ENCODE measurements at places on chromosomes 7 and 10. TPM values are rescaled to one million over a fixed set of nuclear protein-coding genes. Genes with fewer than 3 reads are reported as not detected.

- no peak for DNase-seq
Observed at GRCh38 chr7:156353352-156353751, 287.2 kb upstream of the RNF32 start.

DNA sequence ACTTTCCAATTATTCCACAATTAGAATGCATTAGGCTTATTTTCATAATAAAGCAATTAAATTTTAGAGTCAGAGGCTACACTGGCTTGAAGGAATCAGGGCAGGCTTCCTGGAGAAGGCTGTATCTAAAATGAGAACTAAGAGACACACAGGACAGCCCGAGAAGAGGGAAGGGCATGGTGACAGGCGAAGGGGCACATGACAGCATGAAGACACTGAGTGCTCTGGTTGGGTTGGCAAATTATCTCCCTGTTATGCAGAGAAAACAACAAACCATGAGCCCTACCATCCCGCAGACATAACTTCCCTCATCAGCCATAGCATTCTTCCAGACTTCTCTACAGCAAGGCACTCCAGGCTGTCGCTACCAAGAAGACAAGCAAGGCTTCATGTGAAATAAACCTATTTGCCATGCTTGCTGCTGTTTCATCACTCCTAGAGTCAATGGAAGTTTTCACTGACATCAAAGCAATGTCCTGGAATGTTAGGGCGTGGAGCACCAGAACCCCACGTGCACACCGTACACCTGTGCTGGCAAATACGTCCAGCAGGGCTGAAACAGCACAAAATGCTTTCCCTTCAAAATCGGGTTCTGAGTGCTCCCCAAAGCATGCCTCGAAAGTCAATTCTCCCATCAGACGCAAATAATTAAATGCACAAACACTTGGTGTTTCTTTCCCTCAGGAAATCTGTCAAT is 21.3 kb downstream of the VOPP1 start:
- peak; percentile 63 for DNase-seq

DNA sequence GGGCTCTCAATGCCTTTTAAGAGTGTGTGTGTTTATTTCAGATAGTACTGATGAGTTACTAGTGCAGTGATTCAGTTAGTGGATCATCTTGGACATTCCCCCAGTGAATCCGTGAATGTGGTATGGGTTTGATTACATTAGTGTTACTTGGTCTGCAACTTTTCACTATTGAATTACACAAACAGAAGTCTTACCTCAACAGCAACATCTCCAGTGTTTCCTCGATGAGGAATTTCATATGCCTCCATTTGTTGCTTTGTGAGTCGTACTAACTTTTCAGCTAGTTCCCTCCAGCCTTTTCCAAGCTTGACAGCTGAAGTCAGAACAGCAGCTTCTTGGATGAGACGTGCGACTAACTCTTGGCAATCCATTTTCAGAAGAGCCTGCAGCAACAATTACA is 63.2 kb downstream of the MACC1 start:
- no peak for DNase-seq

- no peak for DNase-seq
Observed at GRCh38 chr10:56586461-56586891, 225.4 kb upstream of the ZWINT start.

DNA sequence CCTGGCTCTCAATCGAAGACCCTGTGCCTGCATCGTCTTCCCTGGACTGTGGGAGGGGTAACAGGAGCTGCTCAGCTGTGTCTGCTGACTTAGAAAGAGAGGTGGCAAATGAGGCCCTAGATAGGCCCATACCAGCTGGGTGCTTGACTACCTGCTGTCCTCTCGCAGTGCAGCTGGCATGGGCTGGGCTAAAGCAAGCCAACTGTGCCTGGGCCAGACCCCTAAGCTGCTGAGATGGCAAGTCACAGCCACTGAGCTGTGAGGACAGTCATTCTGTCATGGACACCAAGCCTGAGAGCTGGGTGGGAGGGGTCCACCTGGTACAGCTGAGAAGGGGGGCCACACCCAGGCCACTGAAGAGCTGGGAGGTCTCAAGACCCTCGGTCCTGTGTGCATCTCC is 45.8 kb upstream of the AQP1 start:
- no peak for DNase-seq

GRCh38 chr10:21022821-21023220 is 125.7 kb upstream of the NEBL start:
- DNase-seq, result no peak

DNA sequence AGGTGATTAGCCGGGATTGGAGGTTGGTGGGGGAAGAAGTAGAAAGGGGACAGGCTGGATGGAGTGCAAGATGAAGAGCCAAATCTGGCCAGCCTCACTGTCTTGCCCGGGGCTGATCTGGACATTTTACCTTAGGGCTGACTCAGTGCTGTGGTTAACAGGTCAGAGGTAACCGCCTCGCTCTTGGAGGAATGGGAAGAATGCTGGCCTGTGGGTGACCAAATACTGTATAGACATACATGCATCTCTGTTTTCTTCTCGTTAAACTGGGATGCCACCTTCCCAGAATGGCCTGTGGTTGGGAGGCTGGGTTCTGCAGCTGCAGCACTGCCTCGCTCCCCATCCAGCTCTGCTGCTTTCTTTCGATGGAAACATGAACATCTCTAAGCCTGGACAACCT is 120.0 kb downstream of the SEC23IP start:
- peak; percentile 48 for DNase-seq

DNA sequence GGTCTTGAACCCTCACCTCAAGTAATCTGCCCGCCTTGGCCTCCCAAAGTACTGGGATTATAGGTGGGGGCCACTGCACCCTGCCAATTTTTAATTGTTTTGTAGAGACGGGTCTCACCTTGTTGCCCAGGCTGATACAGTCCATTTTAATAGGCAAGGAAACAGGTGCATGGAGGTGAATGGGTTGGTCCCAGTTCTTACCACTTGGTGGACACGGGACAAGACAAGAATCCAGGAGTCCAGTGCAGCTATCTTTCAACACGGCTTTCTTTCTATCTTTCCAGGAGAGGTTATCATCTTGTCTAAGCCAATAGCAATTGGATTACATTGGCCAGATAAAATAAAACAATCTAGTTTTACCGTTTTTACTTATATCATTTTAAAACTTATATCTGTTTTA is 23.8 kb downstream of the TCF7L2 start:
- DNase-seq, result no peak

GRCh38 chr7:75626954-75627353 is 111.8 kb downstream of the HIP1 start:
- no peak for DNase-seq

GRCh38 chr10:49612513-49613164 is 1.2 kb upstream of the CHAT start:
- no peak for DNase-seq

- no peak for DNase-seq
Observed at GRCh38 chr7:108308903-108309302, 147.3 kb downstream of the NRCAM start.

- peak; percentile 74 for DNase-seq
Observed at GRCh38 chr7:151076863-151077704, 3.5 kb downstream of the FASTK start.

Gene SPDYE11
- total RNA-seq, result not detected

Gene ZPBP
- not detected for total RNA-seq

Gene C7orf33
- total RNA-seq, result 0.23 TPM

Gene ADAM12
- not detected for total RNA-seq

Gene FAM131B
- total RNA-seq, result 22.3 TPM

Gene OR13A1
- not detected for total RNA-seq

Gene SLC13A1
- total RNA-seq, result not detected

Gene MYH16
- total RNA-seq, result not detected
